A549 treated with CpdA at 1 μM for 4 hours (cell line): ENCODE measurements at places on chromosomes 7 and 10. TPM values are rescaled to one million over a fixed set of nuclear protein-coding genes. Genes with fewer than 3 reads are reported as not detected.

TRIL gene
- not detected in 5 replicates for total RNA-seq

GPER1 gene
- total RNA-seq: 0.69 to 1.0 TPM (median 0.89 TPM) in 5 replicates

NSMCE4A gene
- 56.9 to 65.2 TPM (median 62.7 TPM) in 5 replicates for total RNA-seq

SVIL gene
- total RNA-seq: 17.7 to 22.7 TPM (median 19.4 TPM) in 5 replicates

SPDYE1 gene
- total RNA-seq: not detected in 5 replicates

ZNF22 gene
- total RNA-seq: 5.4 to 6.4 TPM (median 5.9 TPM) in 5 replicates

MBLAC1 gene
- 2.5 to 3.5 TPM (median 2.9 TPM) in 5 replicates for total RNA-seq

MEOX2 gene
- not detected in 5 replicates for total RNA-seq

LRRC4 gene
- not detected in 5 replicates for total RNA-seq

MACC1 gene
- not detected in 5 replicates for total RNA-seq

HNRNPA2B1 gene
- total RNA-seq: 1,195 to 1,517 TPM (median 1,215 TPM) in 5 replicates

STOX1 gene
- total RNA-seq: 0.74 to 1.1 TPM (median 0.86 TPM) in 5 replicates

TYW1B gene
- 2.7 to 3.4 TPM (median 3.1 TPM) in 5 replicates for total RNA-seq

LIPF gene
- total RNA-seq: not detected in 5 replicates

EIF5AL1 gene
- total RNA-seq: 1.7 to 3.8 TPM (median 2.2 TPM) in 5 replicates

CPA2 gene
- total RNA-seq: 0.08 to 0.20 TPM (median 0.09 TPM) in 3 of 5 replicates, not detected in the others

GIMAP1 gene
- total RNA-seq: not detected in 5 replicates

C10orf143 gene
- 0.49 to 1.0 TPM (median 0.80 TPM) in 5 replicates for total RNA-seq

MYL10 gene
- not detected in 5 replicates for total RNA-seq

COBL gene
- 4.0 to 4.7 TPM (median 4.5 TPM) in 5 replicates for total RNA-seq

FGFBP3 gene
- total RNA-seq: 1.6 to 2.7 TPM (median 2.4 TPM) in 5 replicates
